ENCODE measurements at places on chromosomes 1 and 21.

DNA sequence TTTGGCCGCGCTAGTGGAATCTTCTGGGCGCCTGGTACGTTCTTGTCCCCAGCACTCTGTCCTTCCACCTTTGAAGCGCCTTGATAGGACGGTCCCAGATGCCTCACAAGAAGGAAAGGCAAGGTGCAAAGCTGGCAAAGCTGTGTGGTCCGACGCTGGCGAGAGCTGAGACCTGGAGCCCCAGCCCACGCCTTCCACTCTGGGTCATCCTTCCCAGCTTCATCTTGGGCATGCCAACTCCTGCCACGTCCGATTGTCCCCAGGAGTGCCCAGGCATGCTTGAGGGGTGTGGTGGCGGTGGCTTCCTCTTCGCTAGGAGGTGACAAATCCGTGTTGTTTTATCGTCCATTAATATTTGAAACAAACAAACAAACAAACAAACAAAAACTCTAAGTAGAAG, 123.9 kb upstream of the DPYD start:
- DNase-seq: no peak

GRCh38 chr1:208122612-208123358, 121.4 kb downstream of the PLXNA2 start:
- no peak for DNase-seq

GRCh38 chr1:24420547-24420946, 4.9 kb downstream of the NIPAL3 start:
- DNase-seq: no peak

DNA sequence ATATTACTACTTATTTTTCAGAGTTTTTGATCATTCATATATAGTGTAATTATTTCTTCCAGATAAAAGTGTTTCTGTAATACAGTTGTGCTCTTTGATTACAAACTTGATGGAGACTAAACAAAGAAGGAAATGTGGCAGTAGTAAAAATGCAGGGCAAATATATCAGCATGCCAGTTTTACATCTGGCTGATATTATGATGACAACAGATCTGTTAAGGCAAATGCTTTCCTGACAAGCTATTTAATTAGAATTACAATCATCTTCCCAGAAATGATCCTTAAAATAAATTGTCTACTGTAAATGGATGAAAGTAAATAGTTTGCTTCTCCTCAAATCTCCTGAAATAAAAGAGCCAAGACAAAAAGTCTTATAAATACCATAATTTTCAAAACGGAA, 1659.8 kb downstream of the BRINP3 start:
- DNase-seq: no peak

- no peak for DNase-seq
Measured at GRCh38 chr1:20732071-20732587, 374 bp downstream of the SH2D5 start.

DNA sequence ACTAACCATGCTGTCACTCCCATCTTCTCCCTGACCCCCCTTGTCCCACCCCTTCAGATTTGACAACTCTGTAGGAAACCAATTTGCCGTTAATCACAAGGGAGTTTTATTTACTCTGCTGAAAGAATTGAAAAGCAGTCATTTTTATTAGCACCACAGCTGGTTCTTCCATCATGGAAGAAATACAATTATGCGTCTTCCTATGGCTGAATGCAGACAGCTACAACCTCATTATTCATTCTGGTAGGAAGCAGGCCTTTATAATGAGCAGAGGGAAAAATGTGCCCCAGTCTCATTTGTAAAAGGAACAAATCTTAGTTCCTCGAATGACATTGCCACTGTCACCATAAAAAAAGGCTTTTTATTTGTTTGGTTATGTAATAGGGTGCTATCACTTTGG, 35.2 kb downstream of the JUN start:
- DNase-seq: no peak

GRCh38 chr1:184340984-184341383, 45.8 kb upstream of the C1orf21 start:
- no peak for DNase-seq

Measured in stimulated activated CD4-positive, alpha-beta T cell treated with anti-CD3 and anti-CD28 coated beads, Interleukin-12 subunit alpha, Interleukin-12 subunit beta, amount 100 ng/mL, for 48 hours (primary cell).